ENCODE measurements at places on chromosomes 13 and 19.

- no peak for DNase-seq
These were observed 102.0 kb downstream of the CACNA1A start for GRCh38 chr19:13404236-13404635.

GRCh38 chr13:39881887-39882286, 226.4 kb downstream of the COG6 start:
- DNase-seq: no peak

DNA sequence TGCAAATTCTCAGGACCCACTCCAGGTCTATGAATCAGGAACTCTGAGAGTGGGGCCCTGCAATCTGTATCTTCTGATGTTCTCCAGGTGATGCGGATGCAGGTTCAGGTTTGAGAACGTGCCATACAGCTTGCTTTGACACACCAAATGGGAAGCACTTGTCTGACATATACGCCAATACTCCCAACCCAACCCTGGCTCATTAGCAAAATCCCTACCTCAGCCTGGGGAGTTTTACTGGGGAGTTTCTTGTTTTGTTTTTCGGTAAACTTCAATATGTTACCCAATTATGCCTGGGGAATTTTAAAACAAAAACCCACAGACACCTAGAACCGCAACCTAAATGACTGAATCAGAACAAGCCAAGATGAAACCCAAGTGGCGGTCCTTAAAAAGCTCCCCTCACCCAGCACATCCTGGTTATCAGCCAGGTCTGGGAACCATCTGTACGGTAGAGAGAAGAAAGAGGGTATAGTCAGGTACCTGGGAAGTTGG, 41.2 kb downstream of the ABCC4 start:
- DNase-seq: no peak

DNA sequence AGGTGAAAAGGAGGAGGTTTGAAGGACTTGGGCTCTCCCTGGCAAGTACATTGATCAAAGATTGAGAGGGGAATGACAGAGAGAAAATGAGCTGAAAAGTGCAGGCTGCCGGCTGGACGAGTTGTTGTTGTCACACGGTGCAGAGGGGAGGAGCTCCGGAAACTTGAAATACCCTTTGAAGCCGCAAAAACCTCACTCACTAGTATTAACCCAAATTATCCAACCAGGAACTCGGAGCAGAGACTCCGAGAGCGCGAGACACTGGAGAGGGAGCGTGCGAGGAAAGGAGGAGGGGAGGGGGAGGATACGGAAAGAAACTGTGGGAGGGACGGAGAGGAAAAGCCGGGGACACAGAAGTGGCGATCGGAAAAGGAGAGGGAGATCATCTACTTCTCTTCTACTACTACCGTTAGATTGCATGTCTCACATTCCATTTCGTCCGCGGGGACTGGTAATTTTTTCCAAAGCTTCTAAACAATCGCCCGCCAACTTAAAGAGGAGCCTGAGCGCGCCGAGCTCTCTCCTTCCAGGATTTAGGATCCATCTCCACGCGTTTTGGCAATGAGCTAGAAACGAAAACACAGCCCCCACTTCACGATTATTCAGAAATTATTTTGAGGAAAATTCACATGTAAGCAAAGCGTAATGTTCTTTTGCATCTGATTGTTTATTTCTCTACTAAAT, at the start of gene DACH1:
Gene DACH1 (minus strand): TSS at position 74 of the 684 bp plus-strand sequence.
- DNase-seq: no peak

DNA sequence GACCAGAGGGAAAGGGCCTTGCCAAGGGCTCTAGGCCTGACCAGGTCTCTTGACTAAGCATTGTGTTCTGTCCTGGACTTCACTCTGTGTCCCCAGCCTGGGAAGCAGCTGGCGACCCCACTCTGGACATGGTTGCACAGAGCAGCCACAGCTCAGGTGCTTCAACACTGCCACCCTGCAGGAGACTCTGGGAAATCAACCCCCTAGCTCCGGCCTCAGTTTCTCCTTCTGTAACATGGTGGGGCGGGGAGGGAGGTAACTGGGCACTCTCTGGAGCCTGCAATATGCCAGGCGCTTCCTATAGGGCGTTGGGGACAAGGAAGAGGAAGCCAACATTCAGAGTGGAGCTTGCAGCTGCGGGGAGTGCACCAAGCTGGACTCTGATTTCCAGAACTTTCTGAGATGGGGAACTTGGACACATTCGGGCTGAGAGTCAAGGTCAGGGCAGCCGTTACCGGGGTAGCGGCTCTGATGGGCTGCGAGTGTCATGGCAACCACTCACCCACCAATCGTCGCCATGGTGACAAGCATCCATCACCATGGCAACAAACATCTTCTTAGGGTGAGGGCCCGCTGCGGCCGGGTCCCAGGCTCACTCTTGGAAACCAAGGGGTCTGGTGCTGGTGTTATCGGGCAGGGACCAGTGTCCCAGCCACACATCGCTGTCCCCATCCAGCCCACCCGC, 12.8 kb downstream of the F2RL3 start:
- DNase-seq: no peak

Data from stimulated activated CD8-positive, alpha-beta memory T cell treated with anti-CD3 and anti-CD28 coated beads, Interleukin-2, amount 100 ng/mL, for 1 hour (primary cell).